Brain pericyte (primary cell): ENCODE measurements at places on chromosomes 5 and 9.

GRCh38 chr5:80963966-80964481, 3.9 kb downstream of the RASGRF2 start:
- DNase-seq: no peak

DNA sequence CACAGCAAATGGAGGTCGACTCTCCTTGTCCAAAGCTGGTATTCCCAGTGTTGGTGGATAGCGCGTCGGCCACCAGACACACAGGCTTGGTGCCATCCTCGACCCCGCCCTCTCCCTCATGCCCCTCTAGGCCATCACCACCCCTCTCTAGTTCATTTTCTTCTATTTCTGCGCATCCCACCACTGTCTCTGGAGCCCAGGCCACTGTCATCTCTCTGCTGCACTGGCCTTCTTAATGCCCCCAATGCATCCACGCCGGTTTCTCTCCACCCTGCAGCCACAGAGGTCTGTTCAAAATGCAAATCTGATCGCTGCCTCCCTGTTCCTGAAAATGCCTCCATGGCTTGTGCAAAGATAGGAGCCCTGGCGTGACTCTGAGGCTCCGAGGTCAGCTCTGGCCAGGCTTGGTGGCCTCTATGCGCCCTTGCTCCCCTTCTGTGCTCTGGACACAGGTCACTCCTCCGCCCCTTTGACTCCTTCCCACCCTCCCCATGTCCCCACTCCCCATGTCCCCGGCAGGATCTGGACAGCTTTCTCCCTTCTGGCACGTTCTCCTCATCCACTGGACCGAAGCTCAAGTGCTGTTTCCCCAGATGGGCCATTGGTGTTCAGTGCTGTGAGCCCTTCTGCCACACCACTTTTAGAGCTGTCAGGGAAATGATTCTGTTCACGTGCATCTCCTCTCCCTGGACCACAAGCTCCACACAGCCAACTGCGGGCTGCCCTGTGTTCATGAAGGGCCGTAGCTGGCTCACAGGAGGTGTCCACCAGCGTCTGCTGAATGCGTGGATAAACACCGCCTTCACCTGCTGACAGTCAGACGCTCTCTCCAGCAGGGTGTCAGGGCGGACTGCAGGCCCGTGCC, 59.5 kb upstream of the RNF130 start:
- DNase-seq: no peak

DNA sequence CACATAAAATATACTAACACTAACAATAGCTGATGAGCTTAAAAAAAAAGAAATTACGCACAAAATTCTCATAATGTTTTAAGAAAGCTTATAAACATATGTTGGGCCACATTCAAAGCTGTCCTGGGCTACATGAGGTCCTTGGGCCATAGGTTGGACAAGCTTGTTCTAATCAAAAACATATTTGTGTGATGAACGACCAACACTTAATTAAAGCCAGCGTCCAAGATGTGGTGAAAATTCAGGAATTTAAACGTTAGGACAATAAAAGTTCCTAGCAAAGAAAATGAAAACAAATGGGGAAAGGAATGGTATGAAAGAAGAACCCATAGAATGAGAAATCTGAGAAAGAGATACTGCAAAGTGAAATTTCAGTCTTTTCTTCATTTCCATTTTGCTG, 429.6 kb upstream of the DMAC1 start:
- DNase-seq: no peak

DNA sequence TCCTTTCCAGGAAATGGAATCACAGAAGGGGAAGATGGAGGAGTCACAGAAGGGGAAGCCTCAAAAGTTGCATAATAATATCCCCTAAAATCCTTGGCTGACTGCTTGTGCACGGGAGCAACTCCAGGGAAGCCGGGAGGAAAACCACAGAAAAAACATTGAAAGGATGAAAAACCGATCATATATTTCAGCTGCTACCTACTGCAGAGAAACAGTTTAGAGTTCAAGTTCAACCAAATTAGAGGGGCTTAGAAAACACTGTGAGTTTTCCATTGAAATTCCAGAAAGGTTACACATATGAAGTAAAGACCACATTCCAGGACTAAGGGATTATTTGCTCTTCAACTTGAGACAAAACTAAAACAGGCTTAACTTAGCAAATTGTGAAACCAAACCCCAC, 37.6 kb upstream of the MTAP start:
- DNase-seq: no peak

- DNase-seq: no peak
Measured at GRCh38 chr9:89096807-89097206, 81.8 kb downstream of the SHC3 start.

- no peak for DNase-seq
Measured at GRCh38 chr9:123454361-123454760, 98.4 kb downstream of the CRB2 start.

GRCh38 chr5:120134944-120135343, 329.2 kb upstream of the PRR16 start:
- DNase-seq: no peak

DNA sequence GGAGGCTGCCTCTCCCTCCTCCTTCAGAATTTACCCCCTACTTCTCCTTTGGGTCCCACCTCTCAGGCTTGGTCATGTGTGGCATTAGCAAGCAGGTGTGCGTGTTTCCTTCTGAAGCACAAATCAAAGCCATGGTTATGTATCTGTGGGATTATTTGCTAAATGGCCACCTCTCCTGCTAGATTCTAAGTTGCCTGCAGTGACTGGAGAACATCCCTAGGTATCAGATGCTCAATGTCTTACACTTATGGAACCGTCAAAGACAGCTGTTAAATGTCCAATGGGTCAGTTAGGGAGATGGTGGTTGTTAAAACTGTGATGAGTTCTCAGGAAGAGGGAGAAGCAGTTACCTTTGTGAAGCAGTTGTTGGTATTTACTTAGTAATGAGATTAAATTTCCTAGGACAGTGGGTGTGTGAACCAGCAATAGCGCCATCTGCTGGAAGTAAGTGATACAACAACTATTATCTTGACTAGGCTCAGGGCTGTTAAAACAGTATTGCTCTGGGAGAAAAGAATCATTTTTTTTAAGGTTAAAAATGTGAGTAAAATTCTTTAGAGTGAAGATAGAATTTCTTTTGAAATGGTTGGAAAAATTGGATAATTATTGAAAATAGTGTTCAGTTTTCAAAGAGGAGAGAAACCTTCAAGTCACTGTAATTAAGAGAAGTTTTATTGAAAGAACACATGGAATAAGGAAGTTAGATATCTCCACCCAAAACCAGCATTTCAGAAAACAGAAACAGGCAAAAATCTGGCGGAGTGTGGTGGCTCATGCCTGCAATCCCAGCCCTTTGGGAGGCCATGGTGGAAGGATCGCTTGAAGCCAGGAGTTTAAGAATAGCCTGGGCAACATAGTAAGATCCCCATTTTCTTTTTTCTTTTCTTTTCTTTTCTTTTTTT, 71.3 kb downstream of the TMC1 start:
- DNase-seq: peak; percentile 32

GRCh38 chr9:103999375-104000062, 94.6 kb upstream of the SMC2 start:
- no peak for DNase-seq

- DNase-seq: no peak
Measured at GRCh38 chr9:83620841-83621636, 1.9 kb upstream of the IDNK start.

DNA sequence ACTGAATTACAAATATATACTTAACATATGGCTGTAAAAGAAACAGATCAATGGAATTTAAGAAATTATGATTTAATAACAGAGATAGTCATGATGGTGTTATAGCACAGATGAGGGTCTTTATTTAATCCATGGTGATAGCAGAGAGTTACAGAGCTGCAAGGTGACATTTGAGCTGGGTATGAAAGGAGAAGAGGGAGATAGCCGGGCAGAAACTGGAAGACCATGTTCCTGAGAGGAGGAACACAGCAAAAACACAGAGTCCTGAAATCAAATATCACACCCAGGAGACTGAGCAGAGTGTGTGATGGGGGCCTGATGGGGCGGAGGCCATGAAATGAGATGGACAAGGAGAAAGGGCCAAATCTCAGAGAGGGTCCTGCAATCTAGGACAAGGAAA, 163.4 kb downstream of the PJA2 start:
- no peak for DNase-seq

GRCh38 chr5:76583163-76584047, 39.8 kb downstream of the F2RL2 start:
- no peak for DNase-seq

- no peak for DNase-seq
Measured at GRCh38 chr9:99210572-99210971, 11.2 kb downstream of the ALG2 start.

- no peak for DNase-seq
Measured at GRCh38 chr9:137168904-137169856, 671 bp downstream of the LRRC26 start.

DNA sequence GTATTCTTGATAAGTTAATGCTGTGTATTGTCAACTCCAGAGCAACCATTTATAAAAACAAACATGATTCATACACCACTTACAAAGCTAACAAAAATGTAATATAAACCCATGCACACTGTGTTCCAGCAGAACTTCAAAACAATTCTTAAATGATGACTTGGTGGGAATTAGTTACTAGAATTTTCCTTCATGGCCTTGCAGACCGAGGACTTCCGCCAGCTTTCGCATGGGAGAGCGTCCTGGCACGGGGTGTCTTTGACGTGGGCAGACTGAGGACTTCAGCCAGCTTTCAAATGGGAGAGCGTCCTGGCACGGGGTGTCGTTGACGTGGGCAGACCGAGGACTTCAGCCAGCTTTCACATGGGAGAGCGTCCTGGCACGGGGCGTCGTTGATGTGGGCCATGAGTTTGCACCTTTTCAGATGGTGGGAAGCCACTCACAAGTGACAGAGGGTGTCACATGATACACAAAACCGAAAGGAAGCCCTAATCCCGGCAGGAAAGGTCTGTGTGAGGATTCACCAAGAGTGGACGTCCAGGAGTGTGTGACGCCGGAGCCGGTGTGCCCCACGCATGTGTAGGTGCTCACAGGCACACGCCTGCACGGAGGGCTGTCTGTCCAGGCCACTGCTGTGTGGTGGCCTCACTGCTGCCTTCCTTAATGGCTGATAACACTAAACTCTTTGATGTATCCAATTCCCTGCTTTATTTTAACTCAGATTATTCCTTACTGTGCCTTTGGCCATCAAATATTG, 211.3 kb upstream of the IRX4 start:
- DNase-seq: peak; percentile 88
